ENCODE measurements at places on chromosomes 3 and 15.
A peak's percentile ranks its signal among the peaks of the same experiment; 100 is the strongest.

- DNase-seq, result no peak
Observed at GRCh38 chr15:84970843-84971242, 10.8 kb upstream of the PDE8A start.

- DNase-seq, result no peak
Observed at GRCh38 chr3:107241217-107241616, 136.0 kb upstream of the CCDC54 start.

GRCh38 chr3:61092870-61093269 lies 158.4 kb downstream of the FHIT start:
- DNase-seq, result no peak

DNA sequence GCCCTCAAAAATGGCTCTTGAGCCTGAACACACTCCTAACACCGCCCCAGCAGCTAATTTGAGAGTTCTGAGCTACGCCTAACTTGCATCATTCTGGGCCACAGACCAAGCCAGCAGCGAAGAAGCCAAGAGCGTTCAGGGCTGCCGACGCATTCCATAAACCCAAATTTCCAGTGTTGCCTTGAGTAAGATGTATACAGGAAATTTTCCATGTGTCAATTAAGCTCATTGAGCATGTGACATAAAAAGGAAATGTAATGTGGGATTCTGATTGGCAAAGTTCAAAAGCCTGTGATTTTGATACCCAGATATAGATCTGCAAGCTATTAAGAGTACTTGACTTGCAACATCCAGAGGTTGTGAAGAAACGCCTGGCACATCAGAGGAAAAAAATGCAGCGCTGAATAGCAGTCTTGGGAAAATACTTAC lies 148.6 kb upstream of the NR2F2 start:
- DNase-seq, result peak; percentile 95

DNA sequence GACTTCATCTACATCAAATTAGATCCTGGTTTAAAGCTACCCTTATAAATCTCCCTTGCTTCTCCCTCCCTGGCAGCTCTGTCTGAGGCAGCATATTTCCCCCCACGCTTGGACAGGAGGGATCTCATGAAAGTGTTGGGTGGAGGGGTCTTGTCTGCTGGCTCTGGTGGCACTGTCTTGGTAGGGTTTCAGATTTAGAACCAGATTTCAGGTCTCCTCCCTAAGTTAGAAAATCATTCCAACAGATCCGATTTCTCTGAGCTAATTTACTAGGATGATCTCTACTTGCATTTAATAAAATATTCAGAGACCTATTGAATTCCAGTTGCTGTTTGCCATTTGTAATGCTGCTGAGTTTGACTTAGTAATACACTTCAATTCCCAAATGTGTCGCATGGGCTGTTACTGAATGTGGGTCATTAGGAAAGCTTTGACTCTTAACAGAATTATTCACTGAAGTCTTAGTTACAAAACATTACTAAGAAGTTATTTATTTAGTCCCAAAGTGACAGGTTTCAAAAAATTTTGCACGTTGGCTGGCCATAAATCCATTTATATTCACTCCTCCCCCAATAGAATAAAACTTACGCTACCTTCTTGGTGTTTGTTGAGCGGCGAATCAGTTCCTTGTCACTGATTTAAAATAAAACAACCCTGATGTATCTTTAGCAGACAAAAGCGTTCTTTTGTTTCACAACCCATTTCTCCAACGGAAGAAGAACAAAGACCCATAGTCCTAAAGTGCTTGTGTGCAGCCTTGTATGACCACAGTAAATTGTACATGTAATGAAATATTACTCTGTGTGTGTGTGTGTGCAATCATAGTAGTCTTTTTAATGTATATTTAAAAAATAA lies 84.5 kb downstream of the TRAK1 start:
- DNase-seq, result no peak

DNA sequence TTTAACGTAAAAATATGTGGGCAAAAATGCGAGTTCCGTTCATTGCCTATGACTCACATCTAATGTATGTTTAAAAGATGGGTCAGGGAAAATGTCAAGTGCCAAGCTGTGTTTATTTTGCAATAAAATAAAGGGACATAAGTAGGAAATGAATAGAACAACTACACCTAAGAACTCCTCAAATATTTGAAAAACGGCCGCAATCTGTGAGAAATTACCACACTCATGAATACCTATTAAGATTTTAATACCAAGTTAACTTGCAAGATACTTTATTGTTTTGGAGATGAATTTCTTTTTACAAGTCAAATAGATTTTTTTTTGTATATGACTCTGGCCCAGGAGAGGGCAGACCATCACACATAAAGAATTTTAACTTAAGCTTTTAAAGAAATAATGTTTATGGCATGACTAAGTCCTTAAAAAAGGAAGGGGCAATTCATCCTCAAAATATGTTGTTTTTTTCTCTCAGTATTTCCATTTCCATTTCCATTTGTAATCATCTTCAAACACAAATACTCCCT lies 152.7 kb downstream of the SUCNR1 start:
- DNase-seq, result peak; percentile 60

DNA sequence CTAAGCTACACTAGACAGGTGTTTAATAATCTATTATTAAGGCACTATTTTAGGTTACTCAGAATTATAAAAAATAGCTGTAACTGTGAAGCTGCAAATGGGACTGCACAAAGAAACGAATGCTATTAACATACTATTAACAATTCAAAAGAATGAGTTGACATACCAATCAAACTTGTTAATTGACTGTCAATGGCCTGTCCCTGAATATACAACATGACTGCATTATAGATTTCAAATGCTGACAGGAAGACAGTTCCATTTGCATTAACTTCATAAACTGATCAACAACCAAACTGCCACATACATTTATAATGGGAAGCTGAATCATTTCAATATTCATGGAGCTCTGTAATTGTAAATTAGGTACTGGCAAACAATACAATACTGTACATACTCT lies 169.0 kb upstream of the NANOGP8 start:
- no peak for DNase-seq

Measured in fibroblast of skin of left quadriceps (primary cell).